ENCODE measurements at places on chromosomes 7 and 10.

- DNase-seq = no peak
Observed at GRCh38 chr7:69654849-69655707, 56.8 kb downstream of the AUTS2 start.

- peak; percentile 37 for DNase-seq
Observed at GRCh38 chr10:44990302-44990655, 10.4 kb upstream of the ZNF22 start.

- no peak for DNase-seq
Observed at GRCh38 chr10:8084799-8085198, 30.3 kb downstream of the GATA3 start.

DNA sequence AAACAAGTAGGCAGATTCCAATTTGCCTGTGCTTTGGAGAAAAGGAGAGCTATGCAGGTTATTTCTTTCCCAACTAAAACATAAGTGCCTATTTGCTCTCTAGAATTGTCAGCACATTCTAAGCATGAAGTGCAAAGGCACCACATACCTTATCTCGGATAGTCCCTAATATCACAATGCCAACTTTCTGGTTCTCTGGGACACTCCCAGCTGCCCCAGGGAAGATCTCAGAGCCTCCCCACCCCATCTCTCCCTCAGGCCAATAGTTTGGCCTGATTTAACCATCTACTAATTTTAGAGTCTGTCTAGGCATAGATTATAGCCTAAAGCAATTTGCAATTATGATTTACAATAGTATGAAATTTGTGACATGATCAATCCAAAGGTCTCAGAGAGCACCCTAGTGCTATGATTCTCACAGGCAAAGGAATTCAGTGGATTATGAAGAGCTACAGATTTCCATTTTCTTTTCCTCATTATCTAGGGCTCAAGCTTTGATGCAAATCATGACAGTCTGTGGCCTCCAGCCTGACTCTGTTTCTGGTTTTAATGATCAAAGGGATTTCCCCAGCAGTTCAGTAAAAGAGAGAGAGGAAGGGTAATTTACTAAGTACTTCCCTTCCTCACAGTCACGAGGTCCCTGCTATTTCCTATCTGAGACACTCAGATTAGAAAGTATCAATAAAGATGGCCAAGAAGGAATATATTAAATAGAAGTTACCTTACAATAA, 29.0 kb upstream of the IL6 start:
- DNase-seq = no peak

DNA sequence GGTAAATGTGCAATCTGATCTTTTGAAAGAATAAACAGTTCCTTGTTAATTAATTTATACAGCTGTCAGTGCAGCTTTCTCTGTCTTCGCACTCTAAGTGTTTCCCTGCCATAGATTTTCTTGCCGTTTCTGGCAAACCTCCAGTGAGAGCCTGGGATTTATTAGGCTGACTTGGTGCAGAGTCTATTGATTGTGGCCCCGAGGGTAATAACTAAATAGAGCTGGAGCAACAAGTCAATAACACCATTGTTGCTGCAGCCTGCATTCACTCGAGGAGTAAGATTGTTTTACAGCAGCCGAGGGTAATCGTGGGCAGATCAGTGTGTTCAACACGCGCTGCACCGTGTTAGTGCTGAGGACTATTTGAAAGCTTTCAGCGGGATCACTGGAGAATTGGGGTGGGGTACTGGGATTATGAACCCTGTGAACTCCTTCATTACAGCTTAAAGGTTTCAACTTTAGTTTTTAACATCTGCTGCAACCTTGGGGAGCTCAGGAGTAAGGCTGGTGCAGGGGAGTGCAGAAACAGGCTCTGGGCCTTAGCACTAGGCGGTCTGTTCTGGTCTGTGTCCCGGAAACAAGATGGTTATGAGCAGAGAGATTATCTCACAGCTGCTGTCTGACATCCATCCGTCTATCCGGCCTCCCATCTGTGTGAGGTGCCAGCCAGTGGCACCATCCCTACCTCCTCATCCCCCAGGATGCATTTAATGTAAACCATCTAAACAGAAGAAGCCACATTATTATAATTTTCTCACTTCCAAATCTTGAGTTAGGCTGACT, 174.0 kb upstream of the TCF7L2 start:
- no peak for DNase-seq

GRCh38 chr10:72316386-72316700, 38.4 kb downstream of the DNAJB12 start:
- DNase-seq = no peak

DNA sequence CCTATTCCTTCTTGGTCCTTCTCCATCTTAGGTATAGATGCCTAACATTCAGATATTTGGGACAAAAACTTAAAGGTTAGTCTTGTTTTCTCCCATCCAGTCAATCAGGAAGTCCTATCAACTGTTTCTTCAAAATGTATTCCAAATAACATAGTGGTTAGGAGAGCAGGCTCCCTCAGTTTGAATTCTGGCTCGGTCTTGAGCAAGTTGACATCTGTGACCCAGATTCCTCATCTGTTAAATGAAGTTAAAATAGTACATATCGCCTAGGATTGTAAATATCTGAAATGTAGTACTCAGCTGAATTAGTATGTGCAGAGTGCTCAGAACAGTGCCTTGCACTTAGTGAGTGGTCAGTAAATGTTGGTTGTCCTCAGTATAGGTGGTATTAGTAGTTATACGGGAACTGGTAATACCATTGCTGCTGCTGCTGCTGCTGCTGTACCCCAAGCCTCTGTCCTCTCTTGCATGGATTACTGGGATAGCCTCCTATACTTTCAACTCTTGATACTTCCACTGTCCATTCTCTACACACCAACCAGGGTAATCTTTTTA, 58.6 kb downstream of the RALA start:
- DNase-seq = no peak

GRCh38 chr10:5496261-5497250, 2.8 kb downstream of the CALML5 start:
- DNase-seq = no peak

DNA sequence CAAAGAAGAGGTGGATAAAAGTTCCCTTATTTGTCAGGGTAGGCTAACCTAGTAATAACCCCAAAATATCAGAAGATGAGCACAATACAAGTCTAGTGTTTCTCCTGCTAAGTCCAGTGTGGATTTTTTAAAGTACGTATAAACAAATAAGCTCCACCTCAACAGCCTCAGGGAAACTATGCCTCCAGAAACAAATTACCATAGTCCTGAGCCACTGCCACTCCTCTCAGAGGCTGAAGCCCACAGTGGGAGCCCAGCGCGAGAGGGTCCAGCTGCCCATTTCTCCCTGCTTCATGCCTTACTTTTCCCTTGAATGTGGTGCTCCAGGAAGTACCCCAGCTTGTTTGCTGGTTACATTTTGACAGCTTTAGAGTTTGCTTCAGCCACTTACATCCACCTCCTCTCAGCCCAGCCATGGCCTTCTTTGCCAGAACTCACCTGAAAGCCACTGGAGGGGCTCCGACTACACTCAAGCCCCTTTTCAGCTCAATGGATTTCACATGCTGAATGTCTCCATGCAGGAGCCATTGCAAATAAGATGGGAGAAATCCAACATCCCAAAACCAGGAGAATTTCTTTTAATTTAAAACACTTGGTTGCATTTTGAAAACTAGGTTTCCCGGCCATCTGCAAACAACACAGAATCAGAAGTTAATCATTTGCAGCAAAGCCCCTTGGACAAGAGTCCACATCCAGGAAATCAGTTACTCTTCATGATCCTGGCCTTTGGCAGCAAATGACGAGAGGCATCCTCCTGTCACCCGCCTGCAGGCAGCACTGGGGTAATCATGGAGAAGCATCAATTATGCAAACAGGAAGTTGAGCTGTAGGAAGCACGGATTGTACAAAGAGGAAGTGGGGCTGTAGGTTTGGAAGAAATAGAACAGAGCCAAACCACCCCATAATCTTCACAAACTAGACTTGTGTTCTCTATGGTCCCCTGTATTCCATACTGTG, 138.1 kb downstream of the HERPUD2 start:
- no peak for DNase-seq

- no peak for DNase-seq
Observed at GRCh38 chr10:22959950-22960349, 32.1 kb downstream of the ARMC3 start.

- no peak for DNase-seq
Observed at GRCh38 chr10:116663342-116663741, 42.6 kb downstream of the PNLIPRP2 start.

GRCh38 chr7:36658335-36659171, 65.7 kb downstream of the AOAH start:
- no peak for DNase-seq

GRCh38 chr7:2947058-2947780, 96.4 kb downstream of the CARD11 start:
- no peak for DNase-seq

GRCh38 chr7:2864999-2865670, 21.0 kb upstream of the GNA12 start:
- DNase-seq = peak; percentile 76

DNA sequence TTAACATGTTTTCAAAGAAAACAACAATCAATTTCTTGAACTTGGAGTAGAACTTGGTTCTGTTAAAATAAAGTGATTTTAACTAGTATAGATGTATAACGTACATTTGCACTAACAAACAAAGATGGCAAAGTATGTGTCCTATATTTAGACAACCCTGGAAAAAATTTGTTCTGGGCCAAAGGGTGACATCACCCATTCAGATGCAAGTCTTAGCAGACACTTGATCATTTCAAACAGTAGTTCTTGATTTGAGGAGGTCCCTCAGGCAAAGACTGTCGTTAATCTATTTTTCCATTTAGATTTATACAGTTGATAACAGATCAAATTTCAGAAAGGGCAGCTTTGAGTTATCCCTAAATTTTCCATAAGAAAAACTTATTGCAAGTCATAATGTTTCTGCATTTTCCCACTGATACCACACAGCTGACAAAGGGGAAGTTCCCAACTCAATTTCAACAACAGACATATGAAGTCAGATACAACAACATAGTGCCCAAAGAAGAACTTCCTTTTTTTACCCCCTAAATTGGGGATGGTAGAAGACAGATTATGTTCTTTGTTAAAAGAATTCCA, 5.2 kb downstream of the NMT2 start:
- no peak for DNase-seq

DNA sequence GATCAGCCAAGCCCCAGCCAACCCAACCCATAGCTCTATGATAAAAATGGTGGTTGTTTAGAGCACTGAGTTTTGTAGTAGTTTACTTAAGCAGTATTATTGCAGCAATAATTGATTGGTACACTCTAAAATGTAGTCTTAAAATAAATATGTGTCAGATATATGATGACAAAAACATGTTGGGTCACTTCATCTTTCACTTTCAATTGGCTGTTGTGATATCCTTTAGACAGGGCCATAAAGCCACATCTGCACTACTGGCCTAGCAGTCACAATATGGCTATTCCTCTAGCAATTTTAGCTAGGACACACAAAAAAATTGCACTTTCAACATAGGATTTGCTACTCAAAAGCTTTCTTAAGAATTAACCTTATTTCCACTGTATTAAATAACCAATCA, 5.9 kb upstream of the CAV1 start:
- no peak for DNase-seq

GRCh38 chr10:33008499-33009243, 50.6 kb upstream of the ITGB1 start:
- no peak for DNase-seq

DNA sequence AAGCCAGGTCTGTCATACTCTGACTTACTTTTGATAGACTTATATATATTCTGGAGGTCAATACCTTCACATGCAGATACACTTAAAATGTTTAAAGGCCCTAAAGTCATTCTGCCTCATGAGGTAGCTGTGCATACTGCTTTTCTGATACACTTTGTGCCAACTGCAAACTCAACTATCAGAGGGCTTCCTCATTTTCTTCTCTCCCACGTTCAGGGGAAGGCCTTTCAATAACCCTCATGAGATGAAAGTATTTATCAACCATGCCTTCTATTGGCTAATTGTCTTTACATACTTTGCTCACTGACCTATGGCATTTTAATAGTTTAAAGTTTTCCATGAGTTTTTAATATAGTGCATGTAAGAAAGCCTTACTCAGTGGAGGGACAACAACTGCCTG, 112.7 kb upstream of the AMPH start:
- DNase-seq = no peak

DNA sequence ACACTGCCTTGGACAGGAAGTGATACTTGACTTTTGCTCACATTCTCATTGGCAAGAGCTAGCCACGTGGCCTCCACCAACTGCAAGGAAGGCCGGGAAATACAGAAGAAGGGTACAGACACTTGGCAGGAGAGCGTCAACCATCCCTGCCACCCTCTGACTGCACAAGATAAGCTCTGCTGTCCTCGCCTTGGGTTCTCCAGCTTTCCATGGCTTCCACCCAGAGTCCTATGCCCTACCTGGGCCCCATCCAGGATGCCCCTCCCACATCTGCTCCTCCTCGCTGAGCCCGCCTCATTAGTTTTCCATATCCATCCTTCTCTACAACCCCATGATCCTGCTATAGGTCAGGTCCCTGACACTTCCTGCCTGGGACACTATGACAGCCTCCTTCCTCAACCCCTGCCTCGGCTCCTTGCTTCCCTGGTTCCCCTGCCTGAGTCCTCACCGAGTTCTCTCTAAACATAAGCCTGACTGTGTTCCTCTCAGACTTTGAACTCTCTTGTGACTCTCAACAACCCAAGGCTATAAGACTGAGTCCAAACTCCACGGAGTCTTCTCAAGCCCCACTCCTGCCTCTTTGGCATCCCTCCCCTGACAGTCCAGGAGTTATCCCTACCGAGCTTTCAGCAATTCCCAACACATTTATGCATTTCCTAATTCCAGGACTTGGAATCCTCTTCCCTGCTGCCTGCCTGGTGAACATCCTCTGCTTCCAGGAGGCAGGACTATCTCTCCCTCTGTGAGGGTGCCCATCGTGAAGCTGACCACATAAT, 23.2 kb upstream of the GDF10 start:
- no peak for DNase-seq

- no peak for DNase-seq
Observed at GRCh38 chr7:149728491-149729375, 44.7 kb downstream of the ZNF467 start.

DNA sequence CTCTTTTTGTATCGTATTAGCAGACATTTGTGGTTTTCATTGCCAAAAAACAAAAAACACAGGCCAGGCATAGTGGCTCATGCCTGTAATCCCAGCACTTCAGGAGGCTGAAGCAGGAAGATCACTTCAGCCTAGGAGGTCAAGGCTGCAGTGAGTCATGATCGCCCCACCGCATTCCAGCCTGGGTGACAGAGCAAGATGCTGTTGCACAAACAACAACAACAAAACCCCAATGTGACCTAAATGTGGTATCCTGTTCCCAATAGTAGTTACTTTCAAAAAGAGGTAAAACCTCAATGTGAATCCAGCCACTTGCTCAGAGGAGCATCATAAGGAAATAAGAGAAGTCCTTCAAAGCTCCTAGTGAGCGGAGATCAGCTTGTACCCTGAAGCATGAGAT, 45.8 kb upstream of the SKAP2 start:
- no peak for DNase-seq

GRCh38 chr7:33751443-33751842, 153.9 kb upstream of the BMPER start:
- DNase-seq = no peak
